M059J (cell line): ENCODE measurements at places on chromosomes 7 and 10.

DNA sequence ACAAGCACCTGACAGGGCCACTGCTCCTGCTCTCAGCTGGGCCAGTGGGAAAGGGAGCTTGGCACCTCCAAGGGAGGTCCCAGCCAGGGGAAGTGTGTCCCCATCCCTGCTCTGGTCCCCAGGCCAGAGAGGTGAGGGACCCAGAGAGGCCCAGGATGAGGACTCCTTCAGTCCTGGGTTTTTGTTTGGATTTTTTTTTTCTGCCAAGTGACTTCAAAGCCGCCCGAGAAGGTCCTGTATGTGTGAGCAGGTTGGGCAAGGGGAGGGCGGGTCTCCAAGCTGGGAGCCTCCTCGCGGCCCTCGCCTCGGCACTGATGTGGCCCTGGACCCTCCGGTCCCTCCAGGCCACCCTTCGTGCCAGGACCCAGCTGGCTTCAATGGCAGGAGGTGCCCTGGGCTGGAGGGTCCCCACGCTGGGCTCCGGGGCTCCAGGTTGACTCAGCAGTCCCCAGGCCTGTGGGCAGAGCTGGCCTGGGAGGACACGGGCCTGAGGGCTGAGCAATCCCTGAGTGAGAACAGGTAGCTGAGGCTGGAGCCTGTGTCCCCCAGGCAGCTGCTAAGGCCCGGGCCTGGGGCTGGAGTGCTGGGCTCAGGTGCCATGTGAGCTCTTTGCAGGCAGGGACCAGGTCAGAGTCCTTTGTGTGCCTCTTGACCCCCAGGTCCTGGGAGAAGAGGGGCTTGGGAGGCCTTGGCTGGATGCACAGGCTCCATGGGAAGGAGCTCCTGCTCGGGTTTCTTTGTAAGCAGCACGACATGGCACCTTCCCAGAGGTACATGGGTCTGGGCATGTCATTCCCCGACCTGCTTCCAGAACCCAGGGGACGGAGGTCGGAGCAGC is 140.6 kb downstream of the FAM53B start:
- DNase-seq: no peak

GRCh38 chr10:44780426-44780825 is 130.7 kb upstream of the TMEM72 start:
- DNase-seq: no peak

- no peak for DNase-seq
These were observed 171.2 kb downstream of the ARHGAP12 start for GRCh38 chr10:31757386-31757791.

DNA sequence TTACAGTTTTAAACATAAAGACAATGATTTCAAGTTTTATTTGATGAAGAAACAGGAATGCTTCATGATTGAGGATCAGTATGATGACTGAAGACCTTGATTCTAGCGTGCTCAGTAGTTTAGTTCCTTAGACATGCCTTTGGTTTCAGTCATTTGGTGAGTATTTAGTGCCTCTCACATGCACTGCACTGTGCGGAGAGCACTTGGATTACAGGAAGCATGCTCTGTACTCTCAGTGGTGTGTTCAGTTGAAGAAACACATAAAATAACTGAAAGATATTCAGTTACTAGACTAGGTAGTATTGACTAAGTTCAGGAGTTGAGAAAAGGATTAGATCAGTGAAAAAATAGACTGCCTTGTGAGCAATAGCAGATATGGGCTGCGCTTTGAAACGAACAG is 25.5 kb downstream of the RBM17 start:
- no peak for DNase-seq

GRCh38 chr7:123571187-123571586 is 13.6 kb upstream of the NDUFA5 start:
- DNase-seq: no peak

DNA sequence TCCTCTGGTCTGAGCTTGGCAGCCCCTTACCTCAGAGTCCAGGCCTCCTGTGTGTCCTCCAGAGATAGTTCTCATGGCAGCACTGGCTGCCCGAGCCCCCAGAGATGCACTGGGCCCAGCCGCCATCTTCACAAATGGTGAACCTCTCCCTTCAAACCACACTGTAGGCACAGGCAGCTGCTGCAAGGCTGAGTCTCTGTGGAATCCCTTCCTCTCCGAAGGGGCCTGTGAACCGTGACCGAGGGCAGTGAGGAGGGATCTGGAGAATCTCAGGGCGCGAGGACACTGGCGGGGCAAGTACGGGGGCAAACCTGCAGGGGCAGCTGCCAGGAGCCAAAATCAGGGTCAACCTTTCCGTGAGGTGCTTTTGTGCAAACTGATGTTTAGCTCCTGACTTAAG is 69.5 kb upstream of the CFAP46 start:
- no peak for DNase-seq

GRCh38 chr10:62916141-62916603 is 100.0 kb upstream of the EGR2 start:
- DNase-seq: peak; percentile 7

GRCh38 chr10:48184224-48184623 is 90.3 kb downstream of the FRMPD2 start:
- no peak for DNase-seq

- no peak for DNase-seq
These were observed 4.7 kb upstream of the WASHC2A start for GRCh38 chr10:50063100-50063499.

- no peak for DNase-seq
These were observed 20.7 kb downstream of the AVL9 start for GRCh38 chr7:32515890-32516550.

DNA sequence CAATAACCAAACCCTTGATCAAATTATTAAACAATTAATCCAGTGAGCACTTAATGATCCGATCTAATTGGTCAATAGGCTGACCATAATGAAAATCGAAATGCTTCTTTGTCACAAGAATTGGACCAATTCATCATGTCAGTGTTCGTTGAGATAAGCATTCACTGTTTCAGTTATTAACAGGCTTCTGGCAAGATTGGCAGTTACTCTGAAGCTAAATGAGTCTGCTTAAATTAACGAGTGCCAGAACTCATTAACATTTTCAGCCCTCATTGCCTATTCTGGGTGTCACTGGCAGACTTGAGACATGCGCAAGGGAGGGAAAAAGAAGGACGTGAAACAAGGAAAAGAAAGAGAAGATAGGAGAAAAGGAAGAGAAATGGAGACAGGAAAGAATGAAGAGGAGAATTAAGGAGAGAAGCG is 30.7 kb upstream of the SLC26A3 start:
- no peak for DNase-seq

- DNase-seq: no peak
These were observed 31.3 kb downstream of the CTBP2 start for GRCh38 chr10:125129076-125129458.

DNA sequence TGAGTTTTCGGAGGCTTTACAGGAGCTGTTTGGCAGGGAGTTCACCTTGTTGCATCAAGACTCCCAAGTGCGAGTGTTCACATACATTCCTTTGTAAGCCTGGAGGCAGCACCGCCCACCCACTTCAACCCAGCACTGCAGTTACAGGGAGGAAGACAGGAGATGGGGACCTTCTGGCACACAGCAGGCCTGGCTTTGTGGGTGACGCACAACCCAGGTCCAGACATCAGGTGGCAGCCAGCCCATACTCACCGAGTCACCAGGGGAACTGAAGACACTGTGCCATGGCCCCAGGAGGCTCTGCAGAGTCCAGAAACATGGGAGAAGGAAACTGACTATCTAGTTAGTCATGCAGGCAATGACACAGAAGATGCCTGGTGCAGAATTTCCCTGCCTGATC is 305.9 kb upstream of the RNF32 start:
- peak; percentile 46 for DNase-seq

- peak; percentile 89 for DNase-seq
These were observed at the start of gene JAKMIP3 for GRCh38 chr10:132065491-132066105. TSS of gene JAKMIP3 (plus strand) at chr10:132065946. CDS start at chr10:132104809, 38,863 bp downstream.
